SK-N-DZ (cell line): ENCODE measurements at places on chromosomes 4 and X.

DNA sequence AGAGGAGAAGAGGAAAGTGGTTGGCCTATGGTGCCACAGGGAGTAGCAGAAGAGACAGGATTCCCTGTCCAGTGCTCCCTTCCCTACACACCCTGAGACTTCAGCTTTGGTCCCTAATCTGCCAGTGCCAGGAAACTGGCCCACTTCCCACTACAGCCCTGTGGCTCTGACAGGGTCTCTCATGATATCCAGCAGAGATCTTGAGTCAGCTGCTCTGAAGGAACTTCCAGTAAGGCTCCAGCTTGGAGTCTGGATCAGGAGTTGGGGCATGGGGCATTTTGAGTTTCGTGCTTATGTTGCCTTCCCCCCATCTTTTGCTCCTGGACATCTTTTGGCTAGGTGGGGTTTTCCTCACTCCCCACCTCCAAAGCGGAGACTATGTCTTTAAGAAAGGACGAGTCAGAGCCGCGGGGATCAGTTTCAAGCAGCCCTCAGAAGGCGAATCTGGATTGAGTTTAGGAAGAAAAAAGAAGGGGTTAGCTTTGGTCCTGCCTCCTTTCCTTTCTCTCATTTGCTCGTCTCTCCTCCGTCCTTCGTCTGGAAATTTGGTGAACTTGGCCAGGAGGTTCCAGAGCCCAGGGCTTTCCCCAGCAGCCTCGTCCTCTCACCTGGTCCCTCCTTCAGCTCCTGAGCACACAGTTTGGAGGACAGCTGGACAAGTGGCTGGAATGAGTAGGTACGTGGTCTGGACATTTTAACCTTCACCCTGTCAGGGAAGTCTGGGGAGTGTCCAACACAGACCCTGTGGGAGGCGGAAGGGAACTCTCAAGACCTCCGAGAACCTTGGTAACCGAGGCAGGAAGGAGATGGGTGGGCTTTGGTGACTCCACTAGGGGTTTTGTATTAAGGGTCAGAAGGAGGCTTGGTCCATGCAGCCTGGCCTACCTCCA is 104.4 kb downstream of the RTL5 start:
- DNase-seq: no peak

- no peak for DNase-seq
Measured at GRCh38 chrX:150842198-150842685, 56.2 kb downstream of the CD99L2 start.

DNA sequence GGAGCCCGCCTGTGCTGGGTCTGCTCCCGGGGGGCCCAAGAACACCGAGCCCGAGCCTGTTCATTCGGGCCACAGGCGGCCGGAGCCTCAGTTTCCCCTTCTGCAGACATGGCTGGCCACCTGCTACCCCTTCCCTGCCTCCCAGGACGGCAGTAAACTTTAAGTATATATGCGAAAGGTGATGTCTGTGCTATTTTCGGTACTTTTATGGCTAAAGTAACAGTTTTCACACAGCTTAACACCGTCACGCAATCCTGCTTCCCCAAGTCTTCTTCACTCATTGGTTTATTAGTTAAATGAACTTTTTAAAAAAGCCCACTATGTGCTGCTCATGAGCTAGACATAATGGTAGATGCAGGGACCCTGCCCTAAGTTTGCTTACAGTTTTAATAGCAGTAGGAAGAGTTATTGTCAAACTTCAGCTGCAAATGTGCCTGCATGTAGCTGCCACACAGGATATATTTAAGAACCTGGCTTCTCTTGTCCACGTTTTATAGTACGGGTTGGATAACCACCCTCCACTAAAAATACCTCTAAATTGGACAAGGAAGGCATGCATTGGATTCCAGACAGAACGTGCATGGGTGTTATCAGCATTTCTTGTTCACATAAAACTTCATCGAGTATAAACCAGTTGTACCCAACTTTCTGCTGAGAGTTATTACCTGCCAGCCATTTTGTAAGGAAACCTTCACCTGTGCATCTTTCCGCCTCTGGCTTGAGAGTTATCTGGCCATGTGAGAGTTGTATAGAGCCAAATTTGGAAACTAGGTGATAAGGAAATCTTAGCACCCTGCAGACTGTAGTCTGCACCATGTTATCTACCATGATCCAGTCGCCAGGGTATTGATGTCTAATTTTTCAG is 741 bp downstream of the ANAPC4 start:
- DNase-seq: no peak

DNA sequence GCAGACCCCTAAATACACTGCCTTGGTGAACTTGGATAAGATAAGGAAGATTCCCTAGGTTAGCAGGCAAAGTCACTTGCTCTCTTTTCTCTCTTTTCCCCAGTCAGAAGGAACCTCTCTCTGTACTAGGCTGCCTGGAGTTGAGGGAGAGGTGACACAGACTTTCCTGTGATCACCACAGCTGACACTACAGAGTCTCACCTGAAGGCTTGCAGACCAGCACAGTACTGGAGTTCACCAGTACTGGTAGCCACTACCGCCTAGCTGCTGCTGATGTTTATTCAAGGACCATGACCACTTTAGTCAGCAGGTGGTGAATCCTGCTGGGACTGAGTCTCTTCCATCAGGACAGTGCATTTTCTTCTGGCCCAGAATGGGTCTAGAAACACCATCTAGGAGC is 63.3 kb downstream of the PTPN13 start:
- DNase-seq: no peak

GRCh38 chrX:48022738-48023137 is 15.9 kb downstream of the SPACA5 start:
- DNase-seq: no peak

GRCh38 chr4:99625369-99625768 is 32.3 kb downstream of the C4orf54 start:
- no peak for DNase-seq

DNA sequence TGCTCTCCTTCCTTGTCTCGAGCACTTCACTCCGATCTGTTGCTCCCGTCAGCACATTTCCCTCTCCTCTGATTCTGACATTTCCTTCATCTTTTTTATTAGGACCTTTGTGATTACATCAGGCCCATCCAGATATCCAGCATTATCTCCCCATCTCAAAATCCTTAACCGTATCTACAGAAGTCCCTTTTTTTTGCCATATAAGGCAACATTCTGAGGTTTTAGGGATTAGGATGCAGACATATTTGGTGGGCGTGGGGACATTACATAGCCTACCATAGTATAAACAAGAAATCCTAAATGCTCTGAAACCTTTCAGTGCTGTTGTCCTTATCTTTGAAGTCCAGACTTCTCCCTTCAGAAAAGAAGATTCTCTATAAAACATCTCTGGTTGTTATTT is 505.0 kb upstream of the PITX2 start:
- DNase-seq: no peak

- no peak for DNase-seq
Measured at GRCh38 chr4:75637176-75637575, 6.8 kb upstream of the CDKL2 start.

DNA sequence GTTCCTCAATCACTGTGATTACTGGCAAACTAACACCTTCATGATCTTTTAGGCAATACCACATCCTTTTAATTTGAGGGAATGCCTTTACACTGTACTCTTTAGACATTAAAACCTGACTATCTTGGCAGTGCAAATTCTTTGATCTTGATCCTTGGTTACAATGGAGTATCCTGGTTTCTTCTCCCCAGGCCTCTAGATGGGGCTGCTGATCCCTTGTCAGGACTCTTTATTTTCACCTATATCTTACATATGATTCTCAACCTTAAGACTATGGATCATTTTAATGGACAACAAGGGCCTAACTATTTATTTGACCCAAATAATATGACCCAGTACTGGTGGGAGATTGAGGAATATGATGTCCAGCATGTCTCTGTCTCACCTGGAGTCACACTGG is 1005.5 kb upstream of the INTU start:
- no peak for DNase-seq

DNA sequence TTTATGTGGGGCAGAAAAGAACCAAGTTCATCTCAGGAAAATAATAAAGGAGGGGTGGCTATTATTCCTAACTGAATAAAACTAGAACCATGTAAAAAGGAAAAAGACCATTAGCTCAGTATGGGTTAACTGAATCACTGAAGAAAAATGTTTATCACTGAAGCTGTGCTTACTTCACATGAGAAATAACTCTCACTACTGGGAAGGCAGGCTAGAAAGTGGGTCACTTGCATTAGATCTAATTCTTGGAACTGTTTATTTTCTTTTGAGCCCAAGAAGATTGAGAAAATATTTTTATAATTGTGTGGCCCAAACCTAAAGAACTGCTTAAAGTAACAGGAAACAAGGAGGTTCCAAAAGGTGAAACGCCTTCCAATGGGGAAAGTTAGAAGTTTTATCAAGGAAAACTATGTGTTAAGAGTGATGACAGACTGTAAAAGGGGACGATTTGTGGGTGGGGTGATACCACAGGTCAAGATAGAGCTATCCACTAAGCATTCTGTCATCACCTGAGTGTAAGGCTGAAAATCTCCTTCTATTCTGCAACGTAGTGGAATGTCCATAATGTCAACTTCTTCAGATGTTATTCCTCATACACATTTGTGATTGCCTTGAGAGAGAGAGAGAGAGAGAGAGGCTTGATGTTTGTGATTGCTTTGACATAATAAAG is 1083.5 kb downstream of the PCDH7 start:
- no peak for DNase-seq

- DNase-seq: no peak
Measured at GRCh38 chrX:44937606-44938005, 64.6 kb downstream of the KDM6A start.

GRCh38 chrX:106898462-106898861 is 4.7 kb downstream of the RIPPLY1 start:
- DNase-seq: peak; percentile 19

DNA sequence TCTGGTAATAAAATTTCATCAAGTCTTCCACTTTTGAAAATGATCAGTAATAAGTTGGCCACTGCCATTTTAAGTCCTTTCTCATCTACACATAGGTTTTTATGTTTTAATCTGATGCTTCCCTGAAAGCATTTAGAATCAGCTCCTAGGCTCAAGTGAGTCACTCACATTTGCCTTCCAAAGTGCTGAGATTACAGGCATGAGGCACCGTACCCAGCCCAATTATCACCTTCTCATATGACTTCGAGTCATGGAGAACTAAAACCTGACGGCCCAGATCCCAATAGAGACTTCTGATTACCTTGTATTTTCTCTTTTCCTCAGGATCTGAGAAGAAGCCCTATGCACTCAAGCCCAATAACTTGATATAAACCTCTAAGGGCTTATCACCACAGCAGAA is 140.8 kb downstream of the OPHN1 start:
- no peak for DNase-seq

GRCh38 chr4:8233672-8234484 is 34.8 kb downstream of the SH3TC1 start:
- DNase-seq: no peak

GRCh38 chrX:18890724-18891547 is 93.0 kb downstream of the PHKA2 start:
- no peak for DNase-seq

GRCh38 chr4:24423670-24424069 is 160.7 kb downstream of the DHX15 start:
- no peak for DNase-seq

DNA sequence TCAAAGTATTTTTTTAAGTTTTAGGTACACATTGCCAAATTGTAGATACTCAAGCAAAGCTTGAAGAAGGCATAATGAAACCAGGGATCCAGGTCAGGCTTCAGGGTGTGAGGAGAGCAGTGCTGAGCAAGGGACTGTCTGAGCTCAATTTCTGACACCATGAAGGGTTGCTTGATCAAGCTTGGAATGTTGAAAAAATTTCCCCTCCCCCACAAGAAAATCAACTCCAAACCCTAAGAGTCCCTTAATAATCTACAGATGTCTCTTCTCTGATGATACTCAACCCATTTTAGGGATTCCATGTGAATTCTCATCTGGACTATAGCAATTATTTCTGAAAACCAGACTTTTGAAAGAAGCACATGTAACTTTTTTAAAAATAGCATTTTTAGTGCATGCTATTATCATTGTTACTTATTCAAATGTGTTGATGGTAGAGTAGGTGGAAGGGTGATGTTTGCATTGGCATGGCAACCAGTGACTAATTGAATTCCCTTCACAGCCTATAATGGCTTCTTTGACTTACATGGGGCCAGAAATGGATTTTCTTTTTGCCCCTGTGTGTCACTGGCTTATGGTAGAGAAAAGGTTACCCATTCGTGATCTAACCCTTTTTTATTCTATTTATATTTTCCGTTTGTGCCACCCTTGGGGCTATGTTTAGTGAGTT is 252.0 kb downstream of the FBXW7 start:
- no peak for DNase-seq

DNA sequence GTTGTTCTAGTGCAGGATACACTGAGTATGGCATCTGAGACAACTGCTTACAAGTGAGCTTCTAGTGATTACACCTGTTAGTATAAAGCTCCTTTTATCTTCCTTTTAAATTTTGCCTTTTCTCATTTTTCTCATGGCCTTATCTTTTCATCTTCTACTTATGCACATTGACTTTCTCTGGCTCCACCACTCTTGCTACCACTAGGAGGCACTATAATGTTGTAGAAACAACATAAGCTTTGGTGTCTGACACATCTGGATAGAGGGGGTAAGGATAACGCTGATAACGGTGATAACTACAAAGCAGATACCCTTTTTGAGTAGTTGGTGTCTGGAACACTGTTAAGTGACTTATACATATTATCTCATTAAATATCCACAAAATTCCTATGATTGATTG is 187.4 kb upstream of the TEX13C start:
- no peak for DNase-seq

GRCh38 chr4:105145156-105145902 is 1.3 kb upstream of the TET2 start:
- no peak for DNase-seq

DNA sequence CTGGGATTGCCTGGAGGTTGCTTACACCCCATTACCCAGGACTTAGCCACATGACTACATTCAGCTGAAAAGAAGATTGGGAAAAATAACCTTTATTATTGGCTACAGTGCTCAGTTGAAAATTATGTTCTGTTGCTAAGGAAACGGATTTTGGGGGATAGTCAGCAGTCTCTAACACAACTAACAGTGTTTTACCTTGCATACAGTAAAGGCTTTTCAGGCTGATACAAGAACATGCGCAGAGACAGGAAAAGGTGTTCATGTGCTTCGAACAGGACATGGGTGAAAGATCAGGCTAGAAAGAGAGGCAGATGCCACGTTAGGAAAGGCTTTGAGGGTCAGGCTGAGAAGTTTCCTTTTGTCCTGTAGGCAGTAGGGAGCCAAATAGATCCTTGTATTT is 14.8 kb upstream of the RHOH start:
- no peak for DNase-seq
